ENCODE measurements at places on chromosomes 5 and 9.

DNA sequence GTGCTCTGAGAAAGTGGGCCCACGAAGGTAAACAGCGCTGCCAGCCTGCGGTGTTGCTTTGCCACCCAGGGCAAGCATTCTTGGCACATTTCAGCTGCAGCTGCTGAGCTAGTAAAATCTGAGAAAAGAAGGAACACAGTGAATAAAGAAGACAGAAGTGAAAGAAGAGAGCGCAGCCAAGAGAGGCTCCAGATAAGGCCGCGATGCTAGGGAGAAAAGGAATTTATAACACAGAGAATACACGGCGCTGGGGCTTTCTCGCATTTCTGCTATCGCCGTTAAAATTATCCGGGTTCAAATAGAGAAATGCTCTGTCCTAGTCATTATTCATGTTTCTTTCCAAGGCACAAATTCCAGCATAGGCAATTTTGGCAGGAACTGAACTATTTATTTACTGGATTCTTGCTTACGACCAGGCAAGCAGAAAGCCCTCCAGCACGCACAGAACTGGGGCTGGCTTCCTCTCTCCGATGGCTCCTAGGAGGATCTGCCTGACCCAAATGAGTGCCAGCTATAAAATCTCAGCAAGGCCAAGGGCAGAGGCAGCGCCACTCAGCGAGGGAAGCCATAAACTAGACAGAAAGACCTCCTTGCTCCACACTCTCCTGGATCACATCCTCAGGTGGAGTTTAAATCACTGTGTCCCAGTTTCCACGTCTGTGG lies 111.2 kb downstream of the ATPSCKMT start:
- DNase-seq = no peak

DNA sequence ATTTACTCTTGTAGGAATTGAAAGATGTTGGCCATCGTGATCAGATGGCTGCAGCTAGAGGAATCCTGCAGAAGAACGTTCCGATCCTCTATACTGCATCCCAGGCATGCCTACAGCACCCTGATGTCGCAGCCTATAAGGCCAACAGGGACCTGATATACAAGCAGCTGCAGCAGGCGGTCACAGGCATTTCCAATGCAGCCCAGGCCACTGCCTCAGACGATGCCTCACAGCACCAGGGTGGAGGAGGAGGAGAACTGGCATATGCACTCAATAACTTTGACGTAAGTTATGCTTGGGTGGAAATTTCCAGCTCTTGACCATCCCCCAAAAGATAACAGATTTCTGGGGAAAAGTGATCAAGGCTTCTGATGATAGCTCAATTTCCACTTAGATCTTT lies 50.6 kb downstream of the LRRTM2 start:
- DNase-seq = no peak

GRCh38 chr5:144421411-144421810 lies 250.7 kb downstream of the KCTD16 start:
- no peak for DNase-seq

DNA sequence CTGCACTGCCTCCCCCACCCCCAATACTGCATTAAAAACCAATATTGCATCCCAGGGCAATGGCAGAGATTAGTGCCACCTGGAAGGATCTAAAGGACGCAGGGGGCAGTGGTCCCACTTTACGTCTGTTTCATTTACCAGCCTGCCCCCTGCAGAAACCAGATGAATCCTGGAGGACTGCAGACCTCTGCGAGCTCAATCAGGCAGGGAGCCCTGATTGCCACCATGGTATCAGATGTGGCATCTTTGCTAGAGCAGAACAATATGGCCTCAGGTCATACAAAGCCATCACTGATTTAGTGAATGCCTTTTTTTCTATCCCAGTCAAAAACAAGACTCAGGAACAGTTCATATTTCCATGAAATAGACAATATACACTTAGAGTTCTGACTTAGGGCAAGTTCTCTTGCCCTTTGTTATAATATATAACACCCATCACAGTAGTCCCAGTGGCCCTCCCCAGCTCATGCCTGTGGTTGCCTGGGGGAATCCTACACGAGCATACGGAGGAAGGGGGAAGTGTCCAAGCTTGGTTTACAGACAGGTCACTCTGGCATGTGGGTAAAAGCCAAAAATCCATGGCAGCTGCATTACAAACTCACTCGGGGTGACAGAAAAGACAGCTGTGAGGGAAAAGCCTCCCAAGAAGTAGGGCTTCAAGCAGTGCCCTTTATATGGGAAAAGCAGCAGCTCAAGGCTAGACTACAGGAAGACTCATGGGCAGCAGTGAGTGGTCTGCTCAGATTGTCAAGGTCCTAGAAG lies 85.1 kb downstream of the MED27 start:
- no peak for DNase-seq

DNA sequence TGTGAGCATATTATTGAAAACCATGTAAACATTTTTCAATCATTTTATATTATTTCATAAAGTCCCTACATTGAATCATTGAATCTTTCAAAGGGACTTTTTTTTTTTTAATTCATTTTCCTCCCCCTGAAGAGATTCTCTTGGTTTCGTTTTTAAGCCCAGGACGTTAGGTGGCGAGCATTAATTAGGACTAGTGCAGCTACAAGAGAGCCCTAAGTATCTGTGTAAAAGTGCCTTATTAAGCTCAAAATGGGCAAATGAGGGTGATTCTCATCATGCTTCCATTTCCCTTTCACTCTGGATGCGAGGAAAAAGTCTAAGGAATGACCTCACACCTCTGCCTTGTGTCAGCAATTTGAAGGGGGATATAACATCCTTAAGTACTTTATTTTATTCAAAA lies 517.9 kb upstream of the ITGA1 start:
- DNase-seq = no peak

- DNase-seq = no peak
Observed at GRCh38 chr5:67287510-67288268, 91.1 kb upstream of the CD180 start.

DNA sequence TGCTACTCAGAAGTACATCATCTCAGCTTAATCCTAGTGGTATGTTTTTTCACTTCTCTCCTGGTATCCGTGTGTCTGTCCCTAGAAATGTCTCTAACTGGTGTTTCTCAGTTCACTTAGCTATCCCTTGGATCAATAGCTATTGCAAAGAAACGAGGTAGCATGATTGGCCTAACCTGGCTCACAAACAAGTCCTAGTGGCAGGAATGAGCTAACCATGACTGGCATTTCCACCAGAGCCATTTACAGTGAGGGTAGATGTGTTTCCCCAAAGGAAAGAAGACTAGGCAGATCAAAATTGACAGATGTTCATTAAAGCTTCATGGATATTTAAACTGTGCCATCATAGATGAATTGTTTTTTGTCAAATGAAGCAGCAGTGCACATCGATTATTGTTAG lies 82.5 kb downstream of the PALM2AKAP2 start:
- DNase-seq = no peak

DNA sequence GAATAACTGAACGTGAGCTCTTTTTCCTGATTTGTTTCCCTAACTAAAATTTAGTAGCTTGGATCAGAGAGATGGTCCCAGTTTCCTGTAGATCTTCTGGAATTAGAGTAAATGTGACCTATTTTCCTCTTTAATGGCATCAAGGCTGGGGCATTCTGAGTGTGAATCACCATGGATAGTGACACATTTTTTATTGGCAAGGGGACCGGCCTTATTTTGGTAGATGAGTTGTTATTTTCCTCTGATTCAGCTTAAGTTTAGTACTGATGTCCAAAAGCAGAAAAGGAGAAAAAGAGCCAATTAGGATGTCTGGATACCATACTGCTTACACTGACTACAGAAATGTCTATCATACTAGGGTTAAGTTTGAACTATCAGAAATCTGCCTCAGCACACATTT lies 68.1 kb downstream of the RNF38 start:
- DNase-seq = no peak
